ENCODE measurements at places on chromosomes 1 and 21.

DNA sequence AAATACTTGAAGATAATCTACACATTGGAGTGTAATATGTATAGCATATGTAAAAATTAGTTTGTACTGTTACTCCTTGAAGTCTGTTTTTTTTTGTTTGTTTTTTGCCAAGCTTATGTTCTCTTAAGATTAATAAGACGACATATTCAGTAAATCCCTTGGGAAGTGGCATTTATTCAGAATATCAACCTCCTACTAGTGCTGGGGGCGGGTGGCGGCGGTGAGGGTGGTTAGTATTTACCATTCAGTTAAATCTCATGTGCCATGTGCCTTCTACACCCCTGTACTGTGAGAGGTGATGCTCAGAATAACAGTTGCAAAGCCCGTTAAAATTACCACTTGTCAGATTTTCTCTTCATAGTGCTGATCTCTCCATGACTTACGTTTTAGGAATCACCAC, 3.0 kb downstream of the BACH1 start:
- H3K27ac ChIP-seq = peak overlapping the region; percentile 43
- no peaks in the 10 kb centered on the region for H3K27me3 ChIP-seq
- H3K36me3 ChIP-seq = peaks cover 28% of the 10 kb centered on the region

DNA sequence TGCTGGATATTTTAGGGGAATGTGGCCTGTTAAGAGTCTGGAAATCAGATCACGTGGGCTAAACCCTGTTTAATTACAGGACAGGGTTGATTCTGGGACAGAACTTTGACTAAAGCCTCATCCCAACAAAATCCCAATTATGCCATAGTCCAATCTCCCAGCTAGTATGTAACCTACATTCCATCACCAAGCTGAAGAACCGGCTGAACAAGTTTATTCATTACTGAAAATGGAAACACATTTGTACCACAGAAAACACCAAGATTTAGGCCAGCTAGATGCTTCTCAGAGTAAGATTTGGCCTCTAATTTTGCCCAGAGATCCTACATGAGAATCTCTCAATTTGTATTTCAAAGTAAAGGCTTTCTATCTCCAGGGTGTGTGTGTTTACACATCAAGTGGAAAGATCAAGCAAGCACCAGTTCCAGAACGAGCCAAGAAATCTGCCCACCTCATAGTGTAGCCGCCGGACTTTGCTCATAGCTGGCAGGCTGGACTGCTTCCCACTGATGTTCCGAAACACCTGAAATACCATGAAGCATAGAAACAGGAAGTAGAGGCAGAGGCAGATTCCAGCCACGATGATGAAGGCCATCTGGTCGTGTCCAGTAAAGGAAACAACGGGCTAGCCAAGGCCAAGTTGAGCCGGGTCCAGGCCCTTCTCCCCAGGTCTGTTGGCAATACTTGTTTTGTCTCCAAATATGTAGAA, 86.8 kb downstream of the WLS start:
- no peak overlapping the region for H3K27ac ChIP-seq
- no peaks in the 10 kb centered on the region for H3K36me3 ChIP-seq

DNA sequence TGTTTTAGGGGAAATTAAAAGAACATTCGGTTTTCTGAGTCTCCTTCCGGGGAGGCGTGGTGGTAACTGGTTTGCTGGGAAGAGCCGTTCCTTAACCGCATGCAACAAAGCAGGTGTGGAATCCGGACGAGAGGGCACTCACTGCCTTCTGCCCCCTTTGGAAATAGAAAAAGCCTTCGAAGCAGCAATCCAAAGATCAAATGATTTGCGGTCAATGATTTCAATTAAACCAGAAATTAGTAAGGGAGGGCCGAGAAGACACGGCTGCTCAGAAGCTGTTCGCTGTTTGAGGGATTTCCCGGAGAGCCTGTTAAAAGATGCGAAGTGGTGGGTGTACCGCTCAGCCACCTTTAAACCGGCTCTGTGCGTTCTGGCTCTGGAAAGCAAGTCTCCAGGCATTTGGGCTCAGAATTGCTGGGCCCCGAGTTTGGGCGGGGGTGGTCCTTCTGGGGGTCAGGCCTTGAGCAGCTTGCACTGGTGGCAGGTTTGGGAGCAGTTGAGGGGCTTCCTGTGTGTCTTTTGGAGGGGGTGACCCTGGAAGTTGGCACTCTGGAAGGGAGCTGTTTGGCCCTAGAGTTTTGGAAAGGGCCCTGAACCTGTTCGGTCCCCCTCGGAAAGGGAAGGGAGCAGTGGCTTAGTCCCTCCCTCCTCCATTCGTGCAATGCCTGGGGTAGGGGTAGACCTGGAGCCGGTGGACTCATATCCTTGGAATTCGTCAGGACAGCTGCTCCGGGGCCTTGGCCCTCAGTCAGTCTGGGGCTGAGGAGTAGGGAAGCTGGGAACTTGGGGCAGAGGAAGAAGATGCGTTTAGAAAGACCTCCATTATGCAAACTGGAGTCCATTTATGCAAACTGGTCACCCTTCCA, 3.1 kb downstream of the SIM2 start:
- H3K4me3 ChIP-seq = peak overlapping the region; percentile 58
- peaks cover 86% of the 10 kb centered on the region for H3K27me3 ChIP-seq
- peaks cover 28% of the 10 kb centered on the region for H3K4me1 ChIP-seq
- H3K36me3 ChIP-seq = no peaks in the 10 kb centered on the region
- DNase-seq = no peak
- H3K27ac ChIP-seq = peak overlapping the region; percentile 56

GRCh38 chr1:65258106-65258505, 51.2 kb upstream of the DNAJC6 start:
- no peak overlapping the region for H3K27ac ChIP-seq
- no peak for DNase-seq
- H3K4me1 ChIP-seq = peaks cover 13% of the 10 kb centered on the region

DNA sequence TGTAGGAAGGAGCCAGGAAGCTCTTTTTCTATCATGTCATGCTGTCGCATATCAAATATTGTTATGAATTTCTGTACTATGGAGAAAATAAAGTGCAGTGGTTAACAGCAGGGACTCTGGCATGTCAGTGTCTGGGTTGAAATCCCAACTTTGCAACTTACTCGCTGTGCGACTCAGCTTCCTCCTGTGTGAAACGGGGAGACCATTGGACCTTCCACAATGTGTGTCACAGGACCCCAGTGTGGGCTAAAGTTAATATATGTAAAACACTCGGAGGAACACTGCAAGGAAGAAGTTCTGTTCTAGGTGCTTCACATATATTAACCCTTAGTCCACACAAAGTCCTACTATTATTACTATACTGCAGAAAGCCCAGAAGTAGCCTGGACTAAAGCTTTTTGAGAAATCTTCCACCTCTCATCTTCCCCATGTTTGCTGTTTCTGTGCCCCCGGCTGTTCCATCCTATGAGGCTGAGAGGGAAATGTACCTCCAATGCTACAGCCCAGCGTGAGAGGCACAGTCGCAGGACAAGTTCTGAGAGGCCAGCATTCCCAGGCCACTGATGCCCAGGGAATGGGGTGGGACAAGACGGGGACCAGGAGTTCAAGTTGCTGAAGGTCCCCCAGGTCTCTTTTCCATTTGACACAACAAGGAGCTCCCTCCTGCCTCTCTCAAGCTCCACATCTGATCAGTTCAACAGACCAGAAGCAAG, 1.9 kb downstream of the CHIT1 start:
- H3K27me3 ChIP-seq = peaks cover 33% of the 10 kb centered on the region
- H3K36me3 ChIP-seq = no peaks in the 10 kb centered on the region
- DNase-seq = no peak
- H3K4me3 ChIP-seq = no peak overlapping the region
- H3K27ac ChIP-seq = no peak overlapping the region

DNA sequence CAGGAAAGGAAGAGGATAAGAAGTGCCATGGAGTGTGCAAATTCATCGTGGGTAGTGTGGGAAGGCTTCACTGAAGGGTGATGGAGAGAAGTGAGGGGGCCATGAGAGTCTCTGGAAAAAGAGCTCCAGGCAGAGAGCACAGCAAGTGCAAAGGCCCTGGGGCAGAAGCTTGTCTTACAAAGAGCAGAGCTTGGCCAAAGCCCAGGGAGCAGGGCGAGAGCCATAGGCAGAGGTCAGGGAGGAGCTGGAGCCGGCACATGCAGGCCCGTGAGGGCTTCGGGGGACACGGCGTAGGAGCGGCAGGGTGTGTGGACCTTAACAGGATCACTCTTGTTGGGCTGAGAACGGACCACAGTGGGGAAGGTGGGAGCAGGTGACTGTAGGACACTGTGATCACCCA, 83.7 kb upstream of the EDN2 start:
- no peak overlapping the region for H3K4me3 ChIP-seq
- peaks cover 41% of the 10 kb centered on the region for H3K4me1 ChIP-seq
- H3K27ac ChIP-seq = peak overlapping the region; percentile 53
- DNase-seq = no peak
- no peaks in the 10 kb centered on the region for H3K27me3 ChIP-seq

- H3K4me3 ChIP-seq = no peak overlapping the region
- H3K4me1 ChIP-seq = no peaks in the 10 kb centered on the region
- H3K36me3 ChIP-seq = peaks cover 5% of the 10 kb centered on the region
- no peak overlapping the region for H3K27ac ChIP-seq
- H3K27me3 ChIP-seq = peaks cover 15% of the 10 kb centered on the region
Observed at GRCh38 chr1:245278846-245279245, 124.1 kb downstream of the KIF26B start.

DNA sequence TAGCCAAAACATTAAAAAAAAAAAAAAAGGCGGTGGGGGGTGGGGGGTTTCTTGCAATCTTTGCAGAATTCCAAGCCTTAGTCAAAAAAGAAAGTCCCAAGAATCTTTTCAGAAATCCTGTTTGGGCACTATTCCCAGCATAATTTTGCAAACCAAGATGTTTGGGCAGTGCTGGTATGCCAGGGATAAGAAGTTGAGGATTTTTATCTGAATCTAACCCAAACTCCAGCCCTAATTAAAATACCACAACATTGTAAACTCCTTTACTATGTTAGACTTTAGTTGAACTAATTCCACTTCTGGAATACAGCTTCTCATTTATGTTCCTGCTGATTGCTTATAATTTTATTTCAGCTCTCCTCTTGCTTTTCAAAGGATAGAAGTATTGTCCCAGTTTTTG, 504.1 kb upstream of the ADGRL2 start:
- H3K4me3 ChIP-seq = no peak overlapping the region
- no peaks in the 10 kb centered on the region for H3K27me3 ChIP-seq
- no peak for DNase-seq
- no peak overlapping the region for H3K27ac ChIP-seq

DNA sequence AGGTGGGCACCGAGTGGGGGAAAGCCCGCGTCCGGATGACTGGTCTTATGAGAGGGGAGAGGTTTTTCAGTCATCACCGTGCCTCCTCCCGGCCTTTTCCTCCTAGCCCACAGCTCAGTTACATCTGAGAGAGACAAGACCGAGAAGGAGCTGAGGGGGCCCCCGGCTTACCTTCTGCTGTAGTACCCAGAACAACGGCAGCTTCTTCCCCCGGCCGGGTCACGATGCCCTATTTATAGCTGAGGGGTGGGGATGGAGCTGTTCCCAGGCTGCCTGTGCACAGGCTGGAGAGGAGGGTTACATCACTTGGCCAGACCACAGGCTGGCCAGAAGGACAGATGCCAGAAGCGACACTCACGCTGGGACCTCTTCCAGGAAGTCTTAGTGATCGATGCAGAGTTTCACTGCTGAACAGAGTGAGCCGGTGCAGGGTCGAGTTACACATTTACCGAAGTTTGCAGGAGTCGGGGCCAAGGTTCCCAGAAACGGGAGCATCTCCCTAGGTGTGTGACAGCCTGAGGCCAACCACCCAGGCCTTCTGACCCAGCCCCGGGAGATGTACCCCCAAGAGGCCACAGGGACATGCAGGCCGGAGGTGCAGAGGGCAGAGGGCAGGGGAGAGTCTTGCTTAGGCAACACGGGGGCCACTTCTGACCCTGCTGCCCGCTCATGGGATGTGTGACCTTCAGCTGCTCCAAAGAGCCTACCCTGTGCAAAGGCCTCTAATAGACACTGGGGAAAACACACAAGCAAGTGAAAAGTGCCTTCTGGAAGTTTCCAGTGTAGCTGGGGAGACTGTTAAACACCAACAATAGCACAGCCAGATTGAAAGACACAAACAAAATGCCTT, at the start of gene AGT:
Gene AGT (minus strand): TSS at position 208 of the 850 bp plus-strand sequence. CDS start 3,299 bp downstream, outside the sequence.
- no peak within 1 kb of the TSS for H3K27ac ChIP-seq
- peaks cover 34% of the 10 kb centered on the region for H3K27me3 ChIP-seq
- DNase-seq = no peak

DNA sequence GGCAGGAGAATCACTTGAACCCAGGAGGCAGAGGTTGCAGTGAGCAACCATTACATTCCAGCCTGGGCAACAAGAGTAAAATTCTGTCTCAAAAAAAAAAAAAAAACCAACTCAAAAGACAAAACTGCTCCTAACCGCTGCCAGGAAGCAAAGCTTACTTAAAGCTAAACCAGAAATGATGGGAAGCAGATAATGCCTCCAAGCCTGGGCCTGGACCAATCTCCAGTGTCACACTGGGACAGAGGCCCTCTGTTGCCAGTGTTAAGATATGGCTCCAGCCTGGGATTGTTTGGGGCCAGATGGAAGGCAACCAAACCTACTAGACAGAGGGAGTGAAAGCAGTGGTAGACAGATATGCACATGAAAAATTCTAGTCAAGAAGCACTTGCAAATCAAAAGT, 36.9 kb downstream of the NSL1 start:
- H3K27me3 ChIP-seq = no peaks in the 10 kb centered on the region
- H3K4me1 ChIP-seq = peaks cover 38% of the 10 kb centered on the region
- H3K27ac ChIP-seq = peak overlapping the region; percentile 74
- DNase-seq = no peak
- H3K36me3 ChIP-seq = peaks cover 12% of the 10 kb centered on the region
- peak overlapping the region; percentile 68 for H3K4me3 ChIP-seq
